ENCODE measurements at places on chromosomes 7 and 10.

DNA sequence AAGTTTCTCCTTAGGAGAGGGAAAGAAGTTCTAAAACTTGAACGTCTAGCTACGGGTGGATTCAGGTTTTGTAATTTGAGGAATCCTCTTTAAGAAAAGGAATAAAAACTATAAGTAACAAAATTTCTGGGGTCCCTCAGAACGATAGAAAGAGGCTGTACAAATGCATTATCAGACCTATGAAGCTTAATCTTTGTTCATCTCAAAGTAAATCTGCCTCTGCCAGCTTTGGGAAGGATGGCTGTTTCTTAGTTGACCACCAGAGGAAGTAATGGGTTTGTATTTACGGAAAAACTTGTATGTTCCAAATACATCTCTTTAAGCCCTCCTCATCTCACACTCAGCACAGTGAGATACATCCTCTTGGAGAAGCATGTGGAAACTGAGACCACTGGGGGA is 864 bp downstream of the PSTK start:
- DNase-seq = no peak

DNA sequence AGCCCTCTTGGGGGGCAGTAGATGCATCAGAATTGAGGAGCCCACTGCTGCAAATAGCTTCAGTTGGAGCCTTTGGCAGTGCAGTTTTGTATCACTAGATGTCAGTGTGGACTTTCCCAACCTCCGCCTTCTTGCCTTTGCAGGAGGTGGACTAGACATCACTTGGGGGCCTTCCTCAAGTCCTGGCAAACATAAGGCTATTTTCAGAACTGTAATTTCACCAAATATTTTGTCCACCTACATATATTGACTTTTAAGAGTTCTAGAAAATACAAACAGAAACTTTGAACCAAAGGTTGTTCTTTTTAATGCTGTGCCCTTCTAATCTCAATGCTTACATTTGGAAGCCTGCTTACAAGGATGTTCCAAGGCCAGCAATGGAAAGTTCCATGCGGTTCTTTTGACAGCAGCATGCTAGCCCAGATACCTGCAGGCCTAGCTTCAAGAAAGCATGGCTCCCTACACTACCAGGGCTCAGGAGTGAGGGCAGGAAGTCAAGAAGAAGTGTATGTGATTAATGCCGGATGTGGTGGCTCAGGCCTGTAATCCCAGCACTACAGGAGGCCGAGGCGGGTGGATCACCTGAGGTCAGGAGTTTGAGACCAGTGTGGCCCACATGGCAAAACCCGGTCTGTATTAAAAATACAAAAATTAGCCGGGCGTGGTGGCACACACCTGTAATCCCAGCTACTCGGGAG is 8.0 kb upstream of the ZNRF2 start:
- peak; percentile 76 for DNase-seq

GRCh38 chr10:52011118-52011517 is 303.0 kb upstream of the DKK1 start:
- no peak for DNase-seq

DNA sequence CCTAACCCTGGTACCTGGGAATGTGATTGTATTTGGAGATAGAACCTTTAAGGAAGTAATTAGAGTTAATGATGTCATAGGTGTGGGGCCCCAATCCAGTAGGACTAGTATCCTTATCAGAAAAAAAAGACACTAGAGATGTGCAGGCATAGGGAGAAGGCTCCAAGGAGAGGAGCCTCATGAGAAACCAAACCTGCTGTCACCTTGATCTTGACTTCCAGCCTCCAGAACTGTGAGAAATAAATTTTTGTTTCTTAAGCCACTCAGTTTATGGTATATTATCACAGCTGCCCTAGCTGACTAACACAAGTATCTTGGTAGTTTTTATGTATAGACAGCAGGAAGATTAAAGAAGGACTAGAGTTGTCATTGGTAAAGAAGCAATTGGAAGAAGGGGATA is 23.9 kb upstream of the CELF2 start:
- no peak for DNase-seq

- DNase-seq = no peak
These were observed 9.3 kb upstream of the ZNF438 start for GRCh38 chr10:31041011-31041410.

- no peak for DNase-seq
These were observed 19.2 kb downstream of the TMEM273 start for GRCh38 chr10:49168831-49169500.

GRCh38 chr10:120715171-120715570 is 136.0 kb upstream of the WDR11 start:
- no peak for DNase-seq

- no peak for DNase-seq
These were observed 240.9 kb downstream of the KIAA1217 start for GRCh38 chr10:24449769-24450310.

- DNase-seq = no peak
These were observed 29.7 kb downstream of the OGDH start for GRCh38 chr7:44636041-44636584.

DNA sequence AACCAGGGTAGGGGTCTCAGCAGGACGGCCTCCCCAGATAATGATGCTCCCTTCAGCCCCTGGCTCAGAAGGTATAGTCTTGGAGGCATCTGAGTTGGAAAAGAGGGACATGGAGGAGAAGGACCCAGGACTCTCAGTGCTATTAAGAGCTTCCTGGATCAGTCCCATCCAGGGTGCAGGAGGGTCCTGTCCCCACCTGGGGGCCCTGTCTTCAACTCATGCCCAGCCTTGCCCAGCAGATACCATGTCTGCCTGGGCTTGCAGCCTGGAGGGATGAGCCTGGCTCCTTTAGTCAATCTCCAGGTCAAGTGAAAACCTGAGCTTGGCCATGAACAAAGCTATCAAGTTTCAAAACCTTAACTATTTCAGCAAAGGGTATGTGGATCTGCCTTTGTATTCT is 67.6 kb downstream of the PRTFDC1 start:
- no peak for DNase-seq

GRCh38 chr10:130873636-130874035 is 437.9 kb downstream of the TCERG1L start:
- DNase-seq = no peak

- no peak for DNase-seq
These were observed 8.9 kb downstream of the DHTKD1 start for GRCh38 chr10:12077580-12078180.

- DNase-seq = no peak
These were observed 146.0 kb downstream of the CCDC201 start for GRCh38 chr7:45726883-45727282.

- DNase-seq = no peak
These were observed 50.8 kb downstream of the ALOX5 start for GRCh38 chr10:45424668-45425404.

DNA sequence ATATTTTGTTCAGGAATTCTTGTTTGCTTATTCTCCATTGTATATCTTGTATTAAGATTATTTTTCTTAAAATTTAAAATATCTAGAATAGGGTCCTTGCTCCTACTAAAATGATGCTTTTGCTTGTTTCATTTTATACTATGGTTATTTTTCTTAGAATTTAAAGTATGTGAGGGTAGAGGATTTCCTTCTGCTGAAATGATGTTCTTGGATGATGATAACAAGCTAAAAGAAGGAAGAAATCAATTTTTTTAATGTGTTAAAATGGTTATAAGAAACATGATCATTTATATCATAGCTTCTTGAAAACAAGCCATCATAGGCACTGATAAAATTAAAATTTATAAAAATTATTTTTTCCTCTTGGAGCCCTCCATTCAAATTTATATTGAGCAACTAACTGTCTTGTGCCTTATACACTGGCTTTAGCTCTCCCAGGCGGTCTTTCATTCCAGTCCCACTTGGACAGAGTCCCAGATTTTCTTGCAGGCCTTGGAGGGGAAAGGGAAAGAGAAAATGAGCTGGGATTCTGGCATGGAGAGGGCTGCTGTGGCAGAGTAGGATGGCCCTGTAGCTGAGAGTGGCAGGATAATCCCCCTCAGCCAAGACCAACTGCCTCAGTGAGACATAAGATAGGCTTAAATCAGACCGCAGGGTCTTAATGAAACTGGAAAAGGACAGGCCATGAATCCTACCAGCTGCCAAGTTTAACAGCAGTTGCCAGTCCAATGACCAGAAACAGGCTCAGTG is 60.2 kb downstream of the DNAJB9 start:
- DNase-seq = no peak

GRCh38 chr7:132476541-132476940 is 99.7 kb downstream of the PLXNA4 start:
- no peak for DNase-seq

DNA sequence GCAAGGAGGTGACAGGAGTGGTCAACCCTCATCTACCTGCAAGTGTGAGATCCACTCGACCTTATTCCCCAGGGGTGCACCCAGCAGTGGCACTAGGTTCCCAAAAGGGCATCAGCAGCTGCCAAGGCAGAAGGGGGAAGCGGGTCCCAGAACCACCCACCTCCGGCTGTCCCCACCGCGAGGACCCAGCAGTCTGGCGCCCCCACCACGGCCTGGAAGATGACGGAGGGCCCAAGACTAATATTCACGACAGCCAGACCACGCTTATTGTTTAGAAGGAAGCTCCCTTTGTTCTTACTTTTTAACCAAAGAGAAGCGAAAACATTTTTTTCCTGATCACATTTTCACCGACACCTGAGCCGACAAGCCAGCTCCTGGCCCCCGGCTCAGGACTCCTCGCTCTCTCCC is 3.6 kb upstream of the EVX1 start:
- DNase-seq = no peak

GRCh38 chr10:93921338-93921737 is 27.6 kb downstream of the SLC35G1 start:
- peak; percentile 9 for DNase-seq

DNA sequence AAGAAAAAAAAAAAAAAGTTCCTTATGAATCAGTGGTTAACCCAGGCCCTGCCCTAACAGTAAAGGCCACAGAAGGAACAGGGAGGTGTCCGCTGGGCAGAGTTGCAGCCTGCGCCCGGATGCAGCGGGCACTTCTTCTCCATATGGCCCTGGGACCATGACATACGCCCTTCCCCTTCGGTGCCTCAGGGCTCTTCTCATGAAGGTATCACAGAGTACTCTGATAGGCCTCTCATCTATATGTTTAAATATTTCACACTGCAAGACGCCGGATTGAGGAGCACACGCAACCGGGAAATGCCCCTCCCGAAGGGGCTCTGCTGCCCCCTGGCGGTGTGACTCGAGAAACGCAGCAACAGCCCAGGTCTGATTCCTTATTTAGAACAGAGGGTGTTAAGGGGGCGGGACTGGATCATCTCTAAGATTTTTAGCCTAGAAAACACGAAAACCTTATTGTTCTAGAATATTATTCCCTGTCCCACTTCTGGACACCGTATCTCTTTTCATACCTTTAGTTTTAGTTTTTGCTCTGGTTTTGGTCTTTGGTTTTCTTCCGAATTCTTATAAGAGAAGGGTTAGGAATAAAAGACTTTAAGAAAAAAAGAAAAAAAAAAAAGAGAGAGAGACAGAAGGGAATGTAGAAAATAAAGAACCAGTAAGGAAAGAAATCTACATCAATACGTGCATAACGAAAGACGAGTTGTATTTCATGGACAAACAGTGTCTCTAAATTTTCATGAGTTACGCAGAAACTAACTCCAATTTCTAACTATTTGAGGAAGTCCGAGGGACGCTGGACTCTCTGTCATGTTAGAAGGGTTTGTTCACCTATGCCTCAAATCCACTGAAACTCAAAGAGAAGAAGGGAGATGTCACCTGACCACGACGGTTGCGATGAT is 12.0 kb downstream of the DAGLB start:
- peak; percentile 81 for DNase-seq

GRCh38 chr7:138873220-138873892 is 75.4 kb upstream of the ATP6V0A4 start:
- no peak for DNase-seq

- no peak for DNase-seq
These were observed 69.4 kb downstream of the AMZ1 start for GRCh38 chr7:2757361-2757903.

DNA sequence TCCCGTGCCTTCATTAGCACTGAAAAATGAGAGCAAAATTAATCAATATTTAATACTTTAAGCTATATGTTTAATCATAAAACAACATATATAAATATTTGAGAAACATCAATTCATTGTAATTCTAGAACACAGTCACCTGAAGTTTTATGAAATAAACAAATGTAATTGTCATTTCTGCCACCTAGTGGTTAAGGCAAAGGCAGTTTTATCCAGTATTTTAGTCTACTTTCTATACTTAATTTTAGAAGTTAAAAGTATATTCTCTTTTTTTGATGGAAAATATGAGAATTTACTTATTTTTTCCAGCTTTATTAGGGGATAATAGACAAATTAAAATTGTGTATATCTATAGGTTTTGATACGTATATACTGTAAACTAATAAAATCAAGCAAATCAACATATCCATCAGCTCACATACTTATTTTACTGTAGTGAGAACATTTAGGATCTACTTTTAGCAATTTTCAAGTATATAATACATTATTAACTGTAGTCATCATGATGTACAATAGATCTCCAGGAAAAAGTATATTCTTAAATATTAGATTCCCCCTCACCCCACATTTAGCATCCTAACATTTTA is 16.9 kb downstream of the PCGF6 start:
- DNase-seq = peak; percentile 18

DNA sequence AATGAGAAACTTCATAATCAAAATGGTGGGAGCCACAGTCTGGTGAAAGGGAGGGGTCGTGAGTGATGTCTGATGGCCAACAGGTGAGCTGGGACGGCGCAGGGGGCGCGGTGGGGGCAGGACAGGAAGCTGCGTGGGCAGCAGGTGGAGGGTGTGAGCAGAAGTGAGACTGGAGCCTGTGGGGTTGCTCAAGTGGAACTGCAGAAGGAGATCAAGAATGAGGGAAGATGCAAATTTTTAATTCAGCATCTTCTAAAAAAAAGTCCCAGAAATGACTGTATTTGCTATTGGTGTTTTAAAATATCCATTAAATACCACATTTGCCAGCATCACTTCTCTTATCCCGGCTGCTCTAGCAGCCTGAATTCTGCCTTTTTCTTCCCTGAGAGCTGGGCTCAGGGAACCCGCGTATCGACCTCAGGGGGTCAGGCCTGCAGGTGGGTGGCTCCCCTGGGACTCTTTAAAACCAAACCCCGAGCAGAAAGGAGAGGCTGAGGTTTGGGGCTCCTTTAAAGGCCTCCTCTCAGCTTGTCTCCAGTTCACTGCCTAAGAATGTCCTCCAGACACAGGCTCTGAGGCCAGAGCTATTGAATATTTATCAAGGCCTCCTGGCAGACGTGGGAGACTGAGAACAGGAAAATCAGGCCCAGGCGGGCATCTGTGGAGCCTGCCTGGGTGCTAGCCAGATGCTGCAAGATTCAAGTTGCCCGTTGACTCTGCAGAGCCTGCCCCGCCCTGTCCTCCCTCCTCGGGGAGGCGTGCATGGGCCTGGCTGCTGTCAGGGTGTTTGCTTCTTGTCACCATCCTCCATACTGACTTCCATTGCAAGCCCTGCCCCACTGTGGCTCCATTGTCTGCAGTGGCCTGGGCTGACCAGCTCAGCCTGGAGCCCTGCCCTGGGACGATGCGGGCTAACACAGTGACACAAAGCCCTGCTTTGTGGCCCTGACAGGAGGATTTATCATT is 53.9 kb downstream of the SYPL1 start:
- no peak for DNase-seq

- no peak for DNase-seq
These were observed 115.3 kb upstream of the FAM171A1 start for GRCh38 chr10:15486404-15486803.

- no peak for DNase-seq
These were observed 8.3 kb upstream of the GDF10 start for GRCh38 chr10:47291682-47292081.

Measured in thymus (tissue), 14 donors.